ENCODE measurements at places on chromosomes 5 and 9.

- no peak for DNase-seq
Measured at GRCh38 chr9:131874447-131874846, 134.6 kb upstream of the RAPGEF1 start.

DNA sequence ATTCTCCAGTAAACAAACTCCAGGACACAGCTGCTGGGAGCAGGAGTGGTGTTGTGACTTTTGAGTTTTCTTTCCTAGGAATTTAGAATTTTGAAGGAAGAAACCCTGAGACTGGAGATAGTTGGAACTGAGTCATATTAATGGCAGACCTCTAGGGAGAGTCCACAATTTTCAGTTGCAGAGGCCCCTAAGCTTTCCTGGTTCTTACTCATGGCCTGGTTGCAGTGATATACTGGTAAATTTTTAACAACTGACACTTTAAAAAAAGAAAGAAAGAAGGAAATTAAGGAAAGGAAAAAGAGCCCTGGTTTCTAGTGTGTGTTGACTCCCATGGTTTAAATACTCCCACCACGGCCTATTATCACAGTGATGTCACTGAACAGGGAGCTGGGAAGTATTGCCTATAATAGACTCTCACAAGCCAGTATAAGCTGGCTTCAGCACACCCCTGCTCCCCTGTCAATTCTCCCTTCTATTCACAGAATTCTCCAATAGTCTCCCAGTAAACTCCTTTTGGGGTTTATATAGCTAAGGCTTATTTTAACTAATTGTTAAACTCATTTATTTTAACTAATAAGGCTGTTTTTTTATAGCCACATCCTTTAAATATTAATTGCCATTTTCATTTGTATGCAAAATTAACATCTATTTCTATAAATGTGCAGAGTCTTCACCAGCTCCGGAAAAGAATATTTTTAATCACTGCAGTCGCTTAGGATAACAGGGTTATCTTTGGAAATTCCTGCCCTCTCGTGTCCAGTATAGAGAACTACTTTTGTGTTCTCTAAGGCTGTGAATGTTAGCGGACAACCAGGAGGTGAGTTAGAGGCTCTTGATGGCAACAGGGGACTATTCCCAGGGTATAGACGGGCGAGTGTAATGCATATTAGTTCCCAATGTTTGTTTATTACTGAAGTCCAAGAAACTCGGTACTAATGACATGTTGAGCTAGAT, 59.7 kb downstream of the GGTA1 start:
- DNase-seq: no peak

GRCh38 chr5:75367401-75367800, 30.4 kb downstream of the HMGCR start:
- no peak for DNase-seq

DNA sequence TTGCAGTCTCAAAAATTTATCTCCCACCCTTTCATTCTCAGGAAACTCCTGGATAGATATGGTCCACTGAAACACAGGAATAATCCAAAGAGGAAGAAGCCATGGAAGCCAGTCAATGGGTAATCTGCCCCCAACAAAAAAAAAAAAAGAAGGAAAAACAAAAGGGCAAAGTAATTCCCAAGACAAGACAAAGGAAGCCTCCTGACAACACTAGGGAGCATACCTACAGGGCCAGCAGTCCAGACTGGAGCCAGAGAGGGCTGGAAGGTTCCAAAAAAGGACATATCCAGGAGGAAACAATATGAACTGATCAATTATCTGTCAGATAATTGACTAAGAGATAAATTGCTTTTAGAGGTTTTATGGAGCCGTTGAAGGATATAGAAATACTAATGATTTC, 12.9 kb downstream of the FNIP1 start:
- DNase-seq: no peak

DNA sequence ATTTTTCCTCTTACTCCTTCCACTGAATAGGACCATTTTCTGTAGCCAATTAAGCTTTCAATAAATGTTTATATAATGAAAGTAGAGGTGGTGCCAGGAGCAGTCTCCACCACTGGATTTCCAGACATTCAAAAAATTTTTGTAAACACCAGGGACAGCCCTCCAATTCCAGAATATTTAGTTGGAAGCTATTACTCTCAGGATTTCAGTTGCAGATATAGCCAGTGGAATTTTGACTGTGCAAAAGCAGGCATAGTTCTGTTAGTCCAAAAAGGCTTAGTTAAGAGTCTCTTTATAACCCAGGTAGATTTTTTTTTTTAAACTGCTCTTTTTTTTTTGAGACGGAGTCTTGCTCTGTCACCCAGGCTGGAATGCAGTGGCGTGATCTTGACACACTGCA, 138.1 kb upstream of the DMRT1 start:
- no peak for DNase-seq

- DNase-seq: no peak
Measured at GRCh38 chr5:120638449-120638848, 174.3 kb downstream of the PRR16 start.

- DNase-seq: no peak
Measured at GRCh38 chr9:112173489-112174221, 1.4 kb downstream of the SUSD1 start.

- no peak for DNase-seq
Measured at GRCh38 chr5:124841829-124842712, 95.6 kb upstream of the ZNF608 start.

- no peak for DNase-seq
Measured at GRCh38 chr5:140310434-140310833, 7.5 kb upstream of the PFDN1 start.

DNA sequence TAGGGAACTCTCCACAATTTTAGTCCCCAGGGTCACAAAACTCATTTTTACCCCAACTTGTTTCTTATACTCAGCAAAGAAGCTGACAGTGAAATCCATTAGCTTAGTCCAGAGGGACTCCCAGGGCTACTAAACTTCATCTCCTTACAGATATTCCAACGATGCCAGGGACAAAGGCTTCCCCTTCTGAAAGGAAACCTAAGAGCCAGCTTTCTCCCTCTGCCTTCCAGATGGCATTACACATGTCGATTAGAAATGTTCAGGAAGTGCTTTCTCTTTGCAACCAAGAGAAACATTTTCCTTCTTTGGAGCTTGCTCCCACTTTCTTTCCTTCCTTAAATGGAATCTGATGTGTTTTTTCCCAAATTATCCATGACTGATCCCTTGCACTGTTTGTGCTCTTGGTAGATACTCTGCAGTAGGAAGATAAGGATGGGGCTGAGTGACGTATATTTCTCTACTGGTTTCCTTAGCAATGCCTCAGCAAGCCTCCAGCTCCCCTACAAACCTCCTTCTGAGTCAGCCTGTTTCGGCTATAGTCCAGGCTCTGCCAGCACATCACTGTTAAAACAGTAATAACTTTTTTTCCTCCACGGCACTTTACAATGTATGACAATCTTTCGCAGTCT, 43.0 kb upstream of the HTR4 start:
- peak; percentile 41 for DNase-seq

DNA sequence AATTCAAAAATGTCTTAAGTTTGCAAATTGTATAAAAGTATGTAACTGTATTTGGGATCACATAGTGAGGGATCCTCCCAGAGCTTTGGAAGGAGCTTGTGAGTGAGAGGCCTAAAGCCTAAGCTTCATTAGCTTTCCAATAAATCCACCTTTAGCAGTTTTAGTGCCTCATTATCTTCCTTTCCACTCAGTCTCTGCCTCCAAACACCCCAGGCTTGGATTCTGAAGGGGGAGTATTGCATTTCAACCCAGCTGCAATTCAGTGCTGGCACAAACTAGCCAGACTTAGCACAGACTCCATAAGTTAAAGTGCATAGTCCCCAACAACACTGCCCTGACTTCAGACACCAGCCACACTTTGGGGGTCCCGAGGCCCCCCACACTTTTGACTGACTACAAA, 113.5 kb downstream of the SMARCA2 start:
- no peak for DNase-seq

DNA sequence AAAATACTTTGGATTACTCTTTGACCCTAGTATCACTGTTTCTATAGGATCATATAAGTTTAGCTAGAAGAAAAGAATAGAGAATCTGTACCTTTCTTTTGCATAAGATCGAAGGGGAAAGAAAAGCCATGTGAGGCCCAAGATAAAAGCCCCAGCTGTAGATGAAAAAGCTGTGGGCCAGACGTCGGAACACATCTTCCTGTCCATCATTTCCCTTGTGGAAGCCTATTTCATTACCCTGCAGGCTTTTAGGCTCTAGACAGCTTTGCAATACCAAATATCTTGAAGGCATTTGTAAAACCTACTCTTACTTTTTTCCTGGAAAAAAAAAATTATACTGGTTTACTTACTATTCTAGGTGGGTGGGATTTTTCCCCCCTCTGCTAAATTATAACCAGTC, 10.0 kb downstream of the PALM2AKAP2 start:
- no peak for DNase-seq

DNA sequence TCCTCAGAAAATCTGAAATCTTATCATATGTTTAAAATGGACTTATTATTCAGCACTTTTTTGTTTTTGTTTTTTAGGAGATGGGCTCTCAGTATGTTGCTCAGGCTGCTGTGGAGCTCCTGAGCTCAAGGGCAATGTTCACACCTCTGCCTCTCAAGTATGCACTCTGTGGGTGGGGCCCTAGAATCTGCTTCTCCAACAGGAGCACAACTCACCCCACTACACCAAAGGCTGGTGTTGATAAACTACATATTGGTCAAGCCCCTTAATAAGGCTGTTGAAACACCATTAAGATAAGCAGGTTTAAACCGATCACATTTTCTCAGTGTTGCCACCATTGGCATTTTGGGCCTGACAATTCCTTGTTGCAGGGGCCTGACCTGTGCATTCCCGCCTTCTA, 131.6 kb downstream of the FANCC start:
- no peak for DNase-seq

DNA sequence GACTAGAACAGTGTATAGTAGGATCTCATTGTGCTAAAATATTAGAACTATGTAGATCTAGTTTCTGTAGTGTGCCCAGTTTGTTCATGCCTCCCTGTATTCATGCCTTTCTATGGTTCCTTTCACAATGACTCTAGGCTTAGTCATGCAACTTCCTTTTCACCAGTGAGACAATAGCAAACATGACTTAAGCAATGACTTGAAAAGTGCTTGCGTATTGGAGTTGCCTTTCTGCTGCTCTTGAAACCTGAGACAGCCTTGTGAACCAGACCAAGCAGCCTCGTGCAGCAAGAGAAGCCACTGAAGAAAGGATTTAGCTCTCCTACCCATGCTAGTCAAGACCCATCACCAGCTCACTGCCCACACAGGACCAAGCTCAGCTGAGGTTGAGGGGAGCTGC, 294.5 kb upstream of the TAS2R1 start:
- peak; percentile 85 for DNase-seq

DNA sequence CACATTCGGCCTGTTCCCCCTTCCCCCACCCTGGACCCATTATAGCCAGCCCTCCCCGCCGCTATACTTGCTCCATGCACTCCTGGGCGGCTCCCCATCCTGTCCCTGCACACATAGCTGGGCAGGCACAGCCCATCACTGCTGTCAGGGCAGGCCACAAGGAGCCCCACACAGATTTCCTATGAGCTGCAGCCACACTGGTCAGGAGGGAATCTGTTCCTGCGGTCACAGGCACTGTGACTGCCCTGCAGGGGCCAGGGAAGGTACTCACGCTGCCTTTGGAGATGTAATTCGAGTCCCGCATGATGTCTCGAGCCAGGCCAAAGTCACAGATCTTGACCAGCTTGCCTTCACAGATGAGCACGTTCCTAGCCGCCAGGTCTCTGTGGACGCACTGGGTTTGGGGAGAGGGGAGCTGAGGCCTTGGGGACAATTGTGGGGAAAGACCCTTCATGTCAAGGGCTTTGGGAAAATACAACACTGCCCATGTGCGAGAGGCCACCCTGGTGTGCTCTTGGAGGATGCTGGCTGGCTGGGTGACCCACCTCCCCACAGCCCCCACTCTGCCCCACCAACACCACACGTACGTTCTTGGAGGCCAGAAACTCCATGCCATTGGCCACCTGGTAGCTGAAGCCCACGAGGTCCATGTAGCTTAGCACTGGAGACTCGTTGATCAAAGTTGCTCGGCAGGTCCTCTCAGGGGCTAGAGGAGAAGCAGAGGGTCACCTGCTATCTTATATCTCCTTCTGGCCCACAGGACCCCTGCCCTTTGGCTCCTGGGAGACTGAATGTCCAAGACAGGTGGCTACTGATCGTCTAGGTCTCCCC, 34.5 kb upstream of the CSF1R start:
- DNase-seq: no peak

- DNase-seq: no peak
Measured at GRCh38 chr5:154713615-154714125, 41.5 kb upstream of the LARP1 start.

DNA sequence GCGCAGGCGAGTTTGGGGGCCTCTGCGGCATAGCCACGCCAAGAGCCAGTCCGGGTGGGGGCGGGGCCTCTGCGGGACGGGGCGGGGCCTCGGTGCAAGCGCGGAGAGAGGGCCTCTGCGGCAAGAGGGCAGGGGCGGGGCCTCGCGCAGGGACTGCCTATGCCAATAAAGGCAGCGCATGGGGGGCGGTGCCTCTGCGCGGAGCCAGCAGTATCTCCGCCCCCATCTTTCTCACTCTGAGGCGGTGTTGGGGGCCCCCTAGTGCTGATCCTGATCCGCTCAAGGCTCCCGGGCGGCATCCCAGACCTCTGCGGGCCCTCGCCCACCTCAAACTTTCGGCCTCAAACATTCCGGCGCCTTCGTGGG, 9.2 kb upstream of the GPRIN1 start:
- DNase-seq: peak; percentile 61

DNA sequence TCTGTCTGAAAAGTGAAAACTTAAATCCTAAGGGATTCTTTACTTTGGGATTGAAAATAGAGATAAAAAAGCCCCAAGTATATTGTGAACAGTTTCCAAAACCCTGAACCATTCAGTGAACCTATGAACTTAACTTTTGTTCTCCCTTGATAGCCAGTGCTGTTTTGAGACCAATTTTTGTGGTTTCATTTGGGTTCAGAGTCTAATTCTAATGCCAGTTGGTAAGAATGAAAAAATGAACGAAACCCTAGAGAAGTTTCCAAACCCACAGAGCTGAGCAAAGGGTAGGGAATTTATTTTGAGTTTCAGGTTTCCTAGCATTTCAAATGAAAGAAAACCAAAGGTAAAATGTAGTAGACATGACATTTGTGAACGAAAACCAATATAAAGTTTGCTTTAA, 1366.8 kb downstream of the EFNA5 start:
- no peak for DNase-seq

- no peak for DNase-seq
Measured at GRCh38 chr5:14267166-14267838, 124.2 kb downstream of the TRIO start.

DNA sequence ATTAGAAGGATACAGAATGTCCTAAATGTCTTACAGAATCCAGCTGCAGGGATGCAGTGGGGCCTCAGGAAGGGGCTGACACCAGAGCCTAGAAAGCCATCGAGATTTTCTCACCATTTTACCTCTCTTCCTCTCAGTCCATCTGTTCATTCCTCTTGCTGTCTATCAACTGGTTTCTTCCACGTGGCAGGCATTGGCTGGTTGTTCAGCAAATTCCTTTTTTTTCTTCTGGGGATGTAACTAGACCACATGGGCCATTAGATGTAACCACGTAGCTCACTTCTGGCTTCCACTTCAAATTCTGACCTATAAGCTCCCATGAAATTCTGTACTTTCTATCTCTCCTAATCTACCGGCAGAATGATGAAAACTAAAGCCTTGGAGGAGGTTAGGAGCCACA, 93.6 kb upstream of the MTAP start:
- no peak for DNase-seq

Data from pulmonary artery endothelial cell (primary cell).